ENCODE measurements at places on chromosomes 13 and 19.

DNA sequence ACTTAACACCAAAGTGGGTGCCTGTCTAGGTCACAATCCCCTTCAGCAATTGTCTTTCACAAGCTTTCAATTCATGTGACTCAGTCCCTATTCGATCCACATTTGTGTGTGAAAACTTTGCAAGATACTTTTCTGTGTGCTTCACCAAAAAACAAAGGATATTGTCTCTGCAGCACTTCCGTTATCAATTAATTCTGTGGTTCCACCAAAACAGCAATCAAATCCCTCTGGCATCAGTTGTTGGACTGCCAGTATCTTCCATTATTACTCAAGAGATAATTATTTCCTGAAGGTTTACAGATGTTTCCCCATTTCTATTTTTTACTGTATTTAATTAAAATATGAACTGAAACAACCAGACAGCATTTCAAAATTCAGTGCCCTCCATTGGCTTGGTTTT is 481.4 kb downstream of the SUCLA2 start:
- DNase-seq, result no peak

DNA sequence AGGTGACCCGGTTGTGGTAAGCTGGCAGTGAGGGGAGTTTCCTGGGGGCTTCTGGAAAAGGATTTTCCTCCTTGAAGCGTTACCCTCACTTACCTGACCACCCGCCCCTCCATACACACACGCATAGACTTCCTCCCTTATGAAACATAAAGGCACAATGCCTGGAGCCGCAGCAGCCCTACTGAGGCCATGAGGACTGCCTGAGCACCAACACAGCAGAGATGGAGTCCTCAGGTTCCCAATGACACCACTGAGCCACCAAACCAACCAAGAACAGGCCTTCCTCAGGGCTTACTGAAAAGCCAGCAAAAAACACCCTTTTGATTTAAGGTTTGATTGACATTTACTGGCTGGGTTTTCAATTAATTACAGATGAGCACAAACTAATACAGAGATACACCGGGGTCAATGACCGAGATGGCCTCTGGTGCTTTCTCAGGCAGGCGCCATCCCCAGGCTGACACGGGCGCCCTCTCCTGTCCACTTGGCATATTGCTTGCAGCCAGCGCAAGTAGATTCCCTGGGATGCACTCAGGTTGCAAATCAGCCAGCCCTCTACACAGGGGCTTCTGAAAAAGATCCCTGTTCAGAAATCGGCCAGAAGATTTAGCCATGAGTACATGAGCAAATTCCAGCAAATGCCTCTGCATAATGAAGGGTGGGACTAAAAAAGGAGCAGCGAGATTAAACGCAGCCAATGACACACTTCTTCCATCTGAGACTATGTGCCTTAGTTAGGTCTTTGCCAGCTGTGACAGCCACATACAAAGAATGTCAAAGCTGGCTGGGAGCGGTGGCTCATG is 14.8 kb downstream of the OPA3 start:
- DNase-seq, result no peak

DNA sequence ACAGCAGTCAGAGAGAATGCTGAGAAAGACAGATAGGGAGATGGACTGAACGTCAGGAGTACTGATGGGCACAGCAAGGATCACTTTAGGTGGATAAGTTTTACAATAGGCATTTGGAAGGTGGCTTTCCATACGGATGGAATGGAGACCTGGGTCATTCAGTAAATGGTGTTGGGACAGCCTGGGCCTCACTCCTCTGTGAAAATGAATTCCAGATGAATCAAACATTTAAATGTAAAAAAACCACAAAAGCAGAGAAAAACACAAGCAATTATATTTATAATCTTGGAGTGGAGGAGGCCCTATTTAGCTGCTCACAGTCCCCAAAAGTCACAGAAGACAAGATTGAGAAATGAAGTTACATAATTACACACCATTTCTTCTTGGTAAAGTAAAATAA is 4.7 kb downstream of the IL17D start:
- DNase-seq, result no peak

- DNase-seq, result no peak
Measured at GRCh38 chr13:91311491-91311890, 36.0 kb upstream of the MIR17HG start.

DNA sequence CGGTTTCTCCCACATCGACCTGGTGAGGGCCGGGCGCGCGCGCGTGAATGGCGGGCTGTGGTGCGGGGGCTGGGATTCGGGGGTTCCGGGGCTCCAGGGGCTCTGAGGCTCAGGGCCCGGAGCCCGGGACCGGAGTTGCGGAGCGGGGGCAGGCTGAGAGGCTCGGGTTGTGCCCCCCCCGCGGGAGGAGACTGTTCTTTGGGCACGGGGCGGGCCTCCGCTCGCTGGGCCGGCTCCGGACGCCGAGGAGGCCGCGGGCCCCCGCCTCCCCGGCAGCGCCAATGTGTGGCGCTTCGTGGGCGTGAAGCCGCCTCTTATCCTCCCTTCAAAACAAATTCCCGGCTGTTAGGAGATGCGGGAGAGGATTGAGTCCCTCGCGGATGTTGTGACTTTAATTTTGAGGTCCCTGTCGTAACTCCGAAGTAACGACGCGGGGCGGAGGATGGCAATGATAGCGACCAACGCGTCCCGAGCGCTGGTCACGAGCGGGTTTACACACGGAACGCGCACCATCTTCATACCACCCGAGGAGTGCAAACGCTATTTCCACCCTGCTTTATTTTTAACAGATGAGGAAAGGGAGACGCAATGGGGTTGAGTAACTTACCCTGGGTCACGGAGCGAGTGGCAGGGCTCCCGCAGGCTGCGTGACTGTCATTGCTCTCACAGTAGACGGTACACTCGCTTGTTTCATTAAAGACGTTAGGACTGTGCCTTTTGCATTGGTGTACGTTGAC is 536 bp downstream of the UBA2 start:
- no peak for DNase-seq

DNA sequence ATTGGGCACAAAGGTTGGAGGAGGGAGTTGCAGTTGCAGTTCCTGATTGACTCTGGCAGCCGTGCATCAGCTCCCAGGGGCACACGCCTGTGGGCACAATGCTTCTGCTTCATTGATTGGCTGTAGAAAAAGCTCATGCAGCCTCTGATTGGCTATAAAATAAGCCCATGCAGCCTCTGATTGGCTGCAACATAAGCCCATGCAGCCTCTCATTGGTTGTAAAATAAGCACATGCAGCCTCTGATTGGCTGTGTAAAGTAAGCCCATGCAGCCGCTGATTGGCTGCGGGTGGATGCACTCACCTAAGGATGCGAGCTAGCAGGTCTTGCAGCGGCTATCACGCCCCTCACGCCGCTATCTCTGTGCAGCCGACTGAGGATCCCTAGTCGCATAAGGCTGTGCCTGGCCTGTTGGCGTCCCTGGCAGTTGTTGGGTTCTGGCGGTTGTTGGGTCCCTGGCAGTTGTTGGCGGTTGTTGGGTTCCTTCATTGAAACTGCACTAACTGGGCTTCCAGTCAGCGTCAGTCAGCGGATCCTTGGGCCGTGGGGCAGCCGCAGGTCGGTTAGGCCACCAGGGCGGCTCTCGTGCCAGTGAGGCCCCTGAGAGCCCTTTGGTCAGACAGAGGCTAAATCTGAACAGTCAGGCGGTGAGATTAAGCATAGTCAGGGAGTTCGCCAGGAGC is at the start of gene SIGLECL1:
Gene SIGLECL1, plus strand, starts transcription at position 295 of the 682 bp plus-strand sequence. CDS start 12,993 bp downstream, outside the sequence.
- DNase-seq, result no peak

DNA sequence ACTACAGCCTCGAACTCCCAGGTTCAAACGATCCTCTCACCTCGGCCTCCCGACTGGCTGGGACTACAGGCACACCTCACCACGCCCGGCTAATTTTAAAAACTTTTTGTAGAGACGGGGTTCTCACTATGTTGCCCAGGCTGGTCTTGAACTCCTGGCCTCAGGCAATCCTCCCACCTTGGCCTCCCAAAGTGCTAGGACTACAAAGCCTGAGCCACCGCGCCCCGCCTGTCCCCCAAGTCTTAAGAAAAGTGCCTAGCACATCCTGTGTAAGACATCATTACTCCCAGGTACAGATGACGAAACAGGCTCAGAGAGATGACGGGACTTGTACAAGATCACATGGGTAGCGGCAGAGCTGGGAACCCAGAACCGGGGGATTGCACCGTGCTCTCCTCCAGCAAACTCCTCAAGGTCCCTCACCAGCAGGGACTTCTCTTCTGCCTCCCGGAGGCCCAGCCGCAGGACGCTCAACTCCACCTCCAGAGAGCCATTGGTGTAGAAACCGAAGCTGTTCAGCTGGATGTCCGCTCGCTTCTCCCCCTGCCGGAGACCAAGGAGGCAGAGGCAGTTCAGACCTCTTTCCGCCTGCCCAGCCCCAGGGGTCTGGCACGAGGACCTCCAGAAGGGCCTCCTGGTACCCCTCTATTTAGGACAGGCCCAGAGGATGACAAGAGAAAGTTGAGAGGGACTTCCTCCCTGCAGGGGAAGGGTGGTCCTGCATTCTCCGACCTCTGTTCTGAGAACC is 1.0 kb downstream of the GPR108 start:
- DNase-seq, result peak; percentile 78

GRCh38 chr19:843180-843835 is 2.5 kb downstream of the PRTN3 start:
- DNase-seq, result no peak

DNA sequence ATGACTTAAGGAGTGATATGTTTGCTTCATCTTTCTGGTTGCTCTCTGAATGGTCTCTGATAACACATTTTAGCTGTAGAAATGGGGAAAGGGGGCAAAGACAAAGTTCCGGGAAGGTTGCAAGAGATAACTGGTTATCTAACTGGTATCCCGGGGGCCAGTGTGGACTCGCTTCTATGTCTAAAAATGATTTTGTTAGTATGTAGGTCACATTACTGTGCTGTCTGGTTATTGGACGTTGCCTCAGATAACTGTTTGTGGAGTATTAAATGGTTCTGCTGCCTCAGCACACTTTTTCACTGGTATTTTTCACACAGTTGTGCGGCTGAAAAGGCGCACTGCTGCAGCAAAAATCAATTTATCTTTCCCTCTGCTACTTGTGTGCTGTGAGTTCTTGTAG is 63.0 kb upstream of the ZNF536 start:
- no peak for DNase-seq

DNA sequence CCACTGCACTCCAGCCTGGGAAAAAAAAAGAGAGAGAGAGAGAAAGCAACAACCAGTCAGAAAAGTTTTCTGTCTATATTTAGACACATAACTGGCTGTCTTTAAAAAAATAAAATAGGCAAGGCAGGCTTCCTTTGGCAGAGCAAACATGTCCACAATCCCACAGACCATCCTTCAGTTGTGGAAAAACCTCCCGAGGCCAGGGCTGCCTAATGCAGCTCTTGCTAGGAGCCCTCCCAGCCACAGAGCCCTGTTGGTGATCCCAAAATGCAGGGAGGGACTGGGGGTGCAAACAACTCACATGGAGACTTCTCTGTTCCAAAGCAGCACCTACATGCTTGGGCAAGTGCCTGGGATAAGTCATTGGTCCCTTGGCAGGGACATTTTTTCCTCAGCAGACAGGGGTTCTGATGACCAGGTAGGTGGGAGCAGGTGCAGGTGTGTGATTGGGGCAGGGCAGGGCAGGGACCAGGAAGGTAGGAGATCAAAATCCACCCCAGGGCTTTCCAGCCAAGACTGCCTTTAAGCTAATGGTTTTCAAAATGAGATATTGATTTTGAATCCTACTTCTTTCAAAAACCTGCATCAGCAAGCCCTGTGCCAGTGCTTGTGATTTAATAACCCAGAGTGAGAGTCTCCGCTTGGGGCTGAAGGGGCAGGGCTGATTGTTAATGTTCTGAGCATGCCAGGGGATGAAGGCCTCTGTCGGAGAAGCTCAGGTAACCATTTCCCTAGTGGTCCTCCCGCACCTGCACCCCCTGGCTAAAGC is 178.5 kb downstream of the USP12 start:
- peak; percentile 50 for DNase-seq

DNA sequence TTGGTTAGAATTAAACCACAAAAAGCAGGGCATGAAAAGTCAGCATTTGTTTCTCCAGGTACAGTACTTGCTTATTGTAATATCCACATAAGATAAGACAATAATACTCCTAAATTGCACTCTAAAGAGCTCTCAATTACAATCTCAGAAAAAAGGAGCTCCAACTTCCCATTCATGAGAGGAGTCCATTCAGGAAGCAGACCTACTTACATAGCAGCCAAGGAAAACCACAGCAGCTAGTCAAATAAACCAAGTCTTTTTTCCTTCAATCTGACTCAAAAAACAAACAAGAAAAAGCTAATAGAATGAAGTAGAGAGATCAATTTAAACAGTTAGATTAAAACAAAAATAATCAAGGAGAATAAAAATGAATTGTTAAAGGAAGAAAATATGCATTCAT is 885.2 kb upstream of the SLITRK6 start:
- no peak for DNase-seq

- no peak for DNase-seq
Measured at GRCh38 chr19:7441468-7442146, 47.2 kb downstream of the PEX11G start.

GRCh38 chr13:110546926-110547325 is 14.6 kb downstream of the RAB20 start:
- peak; percentile 51 for DNase-seq

GRCh38 chr13:78603240-78603957 is at the start of gene POU4F1:
TSS of gene POU4F1 (minus strand) at chr13:78603552. CDS start at chr13:78603326, 226 bp downstream.
- DNase-seq, result peak; percentile 72

DNA sequence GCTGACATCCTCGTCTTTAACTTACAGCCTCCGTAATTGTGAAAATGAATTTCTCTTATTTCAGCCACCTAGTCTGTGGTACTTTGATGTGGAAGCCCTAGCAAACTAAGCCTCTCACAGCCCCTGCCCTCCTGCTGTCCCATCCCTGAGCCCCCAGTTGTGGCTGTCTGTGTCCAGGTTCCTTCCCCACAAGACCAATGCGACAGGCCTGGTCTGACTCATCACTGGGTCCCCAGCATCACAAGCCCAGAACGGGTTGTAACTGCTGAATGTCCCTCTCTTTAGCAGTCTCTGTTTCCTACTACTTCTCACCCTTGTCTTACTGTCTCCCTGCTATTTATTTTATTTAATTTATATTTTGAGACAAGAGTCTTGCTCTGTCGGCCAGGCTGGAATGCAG is 5.7 kb downstream of the POU2F2 start:
- DNase-seq, result no peak

DNA sequence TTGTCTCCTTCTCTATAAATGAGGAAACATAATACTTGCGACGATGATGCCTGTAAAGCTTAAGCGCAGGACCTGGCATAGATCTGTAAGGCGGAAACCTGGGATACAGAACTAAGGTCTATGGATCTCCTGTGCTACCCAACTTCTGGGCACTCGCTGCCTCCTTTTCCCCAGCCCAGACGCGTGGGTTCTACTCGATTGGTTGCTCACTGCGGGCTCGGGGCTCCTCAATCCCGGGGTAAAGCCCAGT is 615 bp upstream of the PSMC4 start:
- no peak for DNase-seq

- no peak for DNase-seq
Measured at GRCh38 chr19:8120636-8121480, 28.5 kb downstream of the FBN3 start.

Measured in left hindlimb (tissue), 1 donor.